Large intestine (tissue), 12 donors: ENCODE measurements at places on chromosomes 6 and 20.

GRCh38 chr6:42141603-42142117, 760 bp downstream of the C6orf132 start:
- DNase-seq, result peak; percentile 79
- H3K36me3 ChIP-seq, result peaks cover 4% of the 10 kb centered on the region
- peak overlapping the region; percentile 99 for H3K27ac ChIP-seq
- H3K27me3 ChIP-seq, result peaks cover 2% of the 10 kb centered on the region
- H3K4me1 ChIP-seq, result peaks cover 41% of the 10 kb centered on the region

- H3K4me1 ChIP-seq, result no peaks in the 10 kb centered on the region
- no peaks in the 10 kb centered on the region for H3K27me3 ChIP-seq
- no peak overlapping the region for H3K27ac ChIP-seq
These were observed 7.6 kb upstream of the SRSF3 start for GRCh38 chr6:36586606-36587005.

DNA sequence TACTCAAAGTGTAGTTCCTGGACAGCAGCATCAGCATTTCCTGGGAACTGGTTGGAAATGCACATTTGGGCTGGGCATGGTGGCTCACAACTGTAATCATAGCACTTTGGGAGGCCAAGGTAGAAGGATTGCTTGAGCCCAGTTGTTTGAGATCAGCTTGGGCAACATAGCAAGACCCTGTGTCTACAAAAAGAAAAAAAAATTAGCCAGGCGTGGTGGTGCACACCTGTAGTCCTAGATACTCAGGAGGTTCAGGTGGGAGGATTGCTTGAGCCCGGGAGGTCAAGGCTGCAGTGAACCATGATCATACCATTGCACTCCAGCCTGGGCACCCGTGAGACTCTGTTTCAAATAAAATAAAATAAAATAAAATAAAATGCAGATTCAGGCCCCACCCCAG, 156.2 kb downstream of the CDC5L start:
- no peaks in the 10 kb centered on the region for H3K36me3 ChIP-seq
- peaks cover 16% of the 10 kb centered on the region for H3K27me3 ChIP-seq

GRCh38 chr20:2840967-2841531, 504 bp downstream of the VPS16 start:
- H3K27ac ChIP-seq, result peak overlapping the region; percentile 1
- peaks cover 11% of the 10 kb centered on the region for H3K4me1 ChIP-seq
- H3K4me3 ChIP-seq, result peak overlapping the region; percentile 90
- H3K27me3 ChIP-seq, result no peaks in the 10 kb centered on the region
- peaks cover 10% of the 10 kb centered on the region for H3K36me3 ChIP-seq
- DNase-seq, result peak; percentile 44

DNA sequence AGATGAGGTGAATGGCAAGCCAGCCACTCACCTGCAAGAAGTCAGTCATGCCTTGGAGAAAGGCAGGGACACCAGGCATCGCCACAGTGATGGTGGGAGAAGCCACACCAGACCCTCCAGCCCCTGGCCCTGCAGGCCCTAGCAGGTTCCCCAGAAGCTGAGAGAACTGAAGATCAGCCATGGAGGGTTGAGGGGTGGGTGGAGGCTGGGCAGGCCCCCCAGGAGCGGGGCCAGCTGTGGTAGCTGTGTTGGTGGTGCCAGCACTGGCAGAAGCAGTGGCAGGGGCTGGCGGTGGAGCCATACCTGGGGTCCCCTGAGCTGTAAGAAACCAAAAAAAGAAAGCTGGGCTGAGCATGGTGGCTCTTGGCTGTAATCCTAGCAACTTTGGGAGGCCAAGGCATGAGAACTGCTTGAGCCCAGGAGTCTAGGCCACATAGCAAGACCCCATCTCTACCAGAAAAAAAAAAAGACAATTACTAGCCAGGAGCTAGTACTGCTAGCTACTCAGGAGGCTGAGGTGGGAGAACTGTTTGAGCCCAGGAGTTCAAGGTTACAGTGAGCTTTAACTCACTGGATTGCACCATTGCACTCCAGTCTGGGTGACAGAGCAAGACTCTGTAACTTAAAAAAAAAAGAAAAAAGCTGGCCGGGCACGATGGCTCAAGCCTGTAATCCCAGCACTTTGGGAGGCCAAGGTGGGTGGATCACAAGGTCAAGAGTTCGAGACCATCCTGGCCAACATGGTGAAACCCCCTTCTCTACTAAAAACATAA, 9.5 kb downstream of the BAG6 start:
- no peaks in the 10 kb centered on the region for H3K4me1 ChIP-seq
- no peaks in the 10 kb centered on the region for H3K27me3 ChIP-seq
- no peak overlapping the region for H3K4me3 ChIP-seq
- DNase-seq, result no peak
- no peak overlapping the region for H3K27ac ChIP-seq

DNA sequence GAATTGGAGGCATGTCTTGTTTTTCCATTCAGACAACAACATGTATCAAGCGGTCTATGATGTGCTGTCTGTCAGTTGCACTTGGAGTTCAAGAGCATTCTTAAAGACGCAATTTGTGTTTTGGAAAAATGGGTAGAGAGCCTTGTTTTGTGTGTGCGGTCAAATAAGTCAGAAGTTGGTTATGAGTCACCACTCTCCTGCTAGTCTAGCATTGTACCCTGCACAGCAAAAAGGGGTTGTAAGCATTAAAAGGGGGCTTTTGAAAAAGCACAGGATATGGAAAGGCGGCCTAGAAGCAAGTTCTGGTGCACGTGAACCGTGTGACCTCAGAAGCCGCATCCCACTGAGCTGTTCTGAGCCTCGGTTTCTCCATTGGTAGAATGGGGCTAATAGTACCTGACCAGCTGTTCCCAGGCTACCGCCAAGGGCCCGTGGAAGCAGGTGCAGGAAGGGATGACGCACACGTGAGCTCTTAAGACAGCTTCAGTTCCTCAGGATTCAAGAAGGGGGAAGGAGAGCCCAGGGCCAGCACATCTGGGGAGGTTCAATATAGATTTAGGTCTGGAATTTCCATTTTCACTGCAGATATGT, 61.6 kb upstream of the SNX9 start:
- no peak overlapping the region for H3K4me3 ChIP-seq
- DNase-seq, result no peak
- no peaks in the 10 kb centered on the region for H3K27me3 ChIP-seq
- no peaks in the 10 kb centered on the region for H3K36me3 ChIP-seq

DNA sequence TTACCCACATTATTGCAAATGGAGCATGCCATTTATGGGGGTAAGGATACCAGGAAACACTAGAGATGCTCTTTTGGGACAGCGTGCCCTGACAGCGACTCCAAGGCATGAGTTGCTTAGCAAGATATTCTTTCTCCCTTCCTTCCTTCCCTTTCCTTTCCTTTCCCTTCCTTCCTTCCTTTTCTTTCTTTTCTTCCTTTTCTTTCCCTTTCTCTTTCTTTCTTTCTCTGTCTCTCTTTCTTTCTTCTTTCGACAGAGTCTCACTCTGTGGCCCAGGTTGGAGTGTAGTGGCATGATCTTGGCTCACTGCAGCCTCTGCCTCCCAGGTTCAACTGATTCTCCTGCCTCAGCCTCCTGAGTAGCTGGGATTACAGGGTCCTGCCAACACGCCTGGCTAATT, 3.3 kb downstream of the MUCL3 start:
- no peak overlapping the region for H3K4me3 ChIP-seq
- H3K36me3 ChIP-seq, result no peaks in the 10 kb centered on the region
- no peak overlapping the region for H3K27ac ChIP-seq

DNA sequence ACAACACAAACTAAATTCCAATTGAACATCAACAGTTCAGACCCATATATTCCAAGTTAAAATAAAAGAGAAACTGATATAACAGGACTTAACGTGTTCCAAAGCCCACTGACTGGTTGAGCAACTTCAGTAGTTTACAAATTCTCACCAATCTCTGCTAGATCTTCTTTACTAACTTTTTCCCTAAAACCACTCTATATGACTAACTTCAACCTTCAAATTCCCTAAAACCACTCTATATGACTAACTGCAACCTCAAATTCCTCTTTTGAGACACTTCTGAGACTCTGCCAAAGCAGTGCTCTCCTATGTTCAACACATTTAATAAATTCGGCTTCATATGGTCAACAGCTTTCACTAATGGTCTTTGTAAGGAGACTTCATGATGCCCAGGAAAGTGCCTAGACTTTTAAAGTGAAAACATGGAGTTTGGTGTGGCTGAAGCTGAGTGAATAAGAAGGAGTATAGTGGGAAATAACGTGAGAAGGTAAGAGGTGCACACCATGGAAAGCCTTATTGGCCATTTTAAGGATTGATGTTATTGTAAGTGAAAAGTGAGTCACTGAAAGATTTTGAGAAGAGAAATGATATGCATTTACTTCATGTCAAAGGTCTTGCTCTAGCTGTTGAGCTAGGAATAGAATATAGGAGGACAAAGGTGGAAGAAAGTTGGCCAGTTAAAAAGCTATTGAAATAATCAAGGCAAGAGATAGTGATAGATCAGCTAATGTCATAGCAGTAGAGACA, 134.0 kb upstream of the HCRTR2 start:
- no peaks in the 10 kb centered on the region for H3K36me3 ChIP-seq
- H3K4me3 ChIP-seq, result no peak overlapping the region
- no peaks in the 10 kb centered on the region for H3K27me3 ChIP-seq
- no peaks in the 10 kb centered on the region for H3K4me1 ChIP-seq
- DNase-seq, result no peak
- H3K27ac ChIP-seq, result no peak overlapping the region

DNA sequence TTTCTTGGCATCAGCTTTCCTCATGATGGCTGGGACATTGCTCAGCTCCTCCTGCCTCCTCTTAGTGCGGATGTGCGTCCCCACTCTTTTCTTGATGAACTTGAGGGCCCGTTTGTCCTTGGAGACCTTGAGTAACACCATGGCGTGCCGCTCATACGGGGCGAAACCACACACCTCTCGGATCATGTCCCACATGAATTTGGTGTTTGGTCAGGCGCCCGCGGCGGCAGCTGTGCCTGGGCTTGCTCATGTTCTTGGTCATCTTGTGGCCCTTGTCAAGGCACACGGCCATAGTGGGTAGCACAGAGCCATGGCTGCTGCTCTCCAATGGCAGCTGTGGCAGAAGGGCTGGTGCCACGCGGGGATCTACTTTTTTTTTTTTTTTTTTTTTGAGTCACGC, 2.6 kb downstream of the ERGIC3 start:
- no peak overlapping the region for H3K4me3 ChIP-seq
- H3K27ac ChIP-seq, result no peak overlapping the region
- peaks cover 36% of the 10 kb centered on the region for H3K36me3 ChIP-seq

DNA sequence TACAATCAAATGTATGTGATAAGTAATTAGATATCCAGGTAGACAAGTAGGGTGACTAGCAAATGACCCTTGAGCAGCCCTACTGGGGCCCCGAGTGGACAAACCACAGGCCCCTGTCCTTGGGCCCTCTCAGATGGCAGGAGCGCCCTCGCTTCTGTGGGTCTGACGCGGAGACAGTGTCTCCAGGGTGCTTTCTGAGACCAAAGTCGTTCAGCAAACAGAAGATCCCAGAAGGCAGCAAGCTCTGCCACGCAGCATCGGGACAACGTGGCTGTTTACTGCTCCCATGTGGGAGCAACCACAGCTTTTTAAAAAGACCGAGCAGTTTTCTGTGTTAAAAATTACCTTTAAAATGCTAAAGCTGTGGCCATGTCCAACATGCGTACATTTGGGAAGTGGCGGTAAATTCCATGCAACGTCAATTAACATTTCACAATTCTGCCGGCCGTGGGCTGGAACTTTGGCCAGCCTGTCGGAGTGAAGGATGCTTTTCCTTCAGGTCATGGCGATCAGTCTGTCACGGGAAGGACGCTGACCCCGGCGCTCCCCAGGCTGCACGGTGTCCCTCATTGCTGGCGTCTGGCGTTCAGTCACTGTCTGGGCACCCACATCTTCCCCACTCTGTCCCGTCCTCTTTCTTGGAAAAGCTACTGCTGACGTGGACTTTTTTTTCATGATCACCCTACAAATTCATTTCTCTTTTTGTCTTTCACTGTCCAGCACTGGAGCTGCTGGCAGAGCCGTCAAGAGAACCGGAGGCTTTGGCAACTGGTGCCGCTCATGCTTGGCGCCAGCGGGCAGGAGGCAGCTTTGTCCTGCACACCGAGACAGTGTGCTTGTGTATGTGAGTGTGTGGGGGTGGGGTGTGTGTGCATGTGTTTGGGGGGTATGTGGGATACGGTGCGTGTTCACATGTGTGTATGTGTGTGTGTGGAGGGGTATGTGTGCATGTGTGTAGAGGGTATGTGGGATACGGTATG, 293.1 kb downstream of the CDH4 start:
- H3K4me1 ChIP-seq, result no peaks in the 10 kb centered on the region
- H3K4me3 ChIP-seq, result no peak overlapping the region
- H3K27ac ChIP-seq, result no peak overlapping the region
- no peaks in the 10 kb centered on the region for H3K36me3 ChIP-seq

GRCh38 chr6:14444295-14444972, 326.9 kb downstream of the CD83 start:
- H3K4me1 ChIP-seq, result peaks cover 12% of the 10 kb centered on the region
- H3K36me3 ChIP-seq, result no peaks in the 10 kb centered on the region
- no peaks in the 10 kb centered on the region for H3K27me3 ChIP-seq
- H3K27ac ChIP-seq, result no peak overlapping the region

GRCh38 chr20:42588847-42589246, 600.9 kb downstream of the PTPRT start:
- H3K27ac ChIP-seq, result no peak overlapping the region
- no peaks in the 10 kb centered on the region for H3K27me3 ChIP-seq
- H3K4me3 ChIP-seq, result no peak overlapping the region
- no peaks in the 10 kb centered on the region for H3K4me1 ChIP-seq
- no peak for DNase-seq

DNA sequence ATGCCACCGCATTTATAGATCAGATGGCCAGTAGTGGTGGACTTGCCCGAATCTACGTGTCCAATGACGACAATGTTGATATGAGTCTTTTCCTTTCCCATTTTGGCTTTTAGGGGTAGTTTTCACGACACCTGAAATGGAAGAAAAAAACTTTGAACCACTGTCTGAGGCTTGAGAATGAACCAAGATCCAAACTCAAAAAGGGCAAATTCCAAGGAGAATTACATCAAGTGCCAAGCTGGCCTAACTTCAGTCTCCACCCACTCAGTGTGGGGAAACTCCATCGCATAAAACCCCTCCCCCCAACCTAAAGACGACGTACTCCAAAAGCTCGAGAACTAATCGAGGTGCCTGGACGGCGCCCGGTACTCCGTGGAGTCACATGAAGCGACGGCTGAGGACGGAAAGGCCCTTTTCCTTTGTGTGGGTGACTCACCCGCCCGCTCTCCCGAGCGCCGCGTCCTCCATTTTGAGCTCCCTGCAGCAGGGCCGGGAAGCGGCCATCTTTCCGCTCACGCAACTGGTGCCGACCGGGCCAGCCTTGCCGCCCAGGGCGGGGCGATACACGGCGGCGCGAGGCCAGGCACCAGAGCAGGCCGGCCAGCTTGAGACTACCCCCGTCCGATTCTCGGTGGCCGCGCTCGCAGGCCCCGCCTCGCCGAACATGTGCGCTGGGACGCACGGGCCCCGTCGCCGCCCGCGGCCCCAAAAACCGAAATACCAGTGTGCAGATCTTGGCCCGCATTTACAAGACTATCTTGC, 725 bp downstream of the EEF1A1 start:
- peaks cover 38% of the 10 kb centered on the region for H3K36me3 ChIP-seq
- peaks cover 20% of the 10 kb centered on the region for H3K4me1 ChIP-seq
- H3K27ac ChIP-seq, result peak overlapping the region; percentile 96
- DNase-seq, result peak; percentile 87

- H3K36me3 ChIP-seq, result no peaks in the 10 kb centered on the region
- no peak overlapping the region for H3K27ac ChIP-seq
- H3K27me3 ChIP-seq, result no peaks in the 10 kb centered on the region
- no peak overlapping the region for H3K4me3 ChIP-seq
- DNase-seq, result no peak
These were observed 8.6 kb downstream of the ZNF292 start for GRCh38 chr6:87164004-87164403.

GRCh38 chr6:63640062-63640461, 4.5 kb downstream of the PHF3 start:
- peaks cover 13% of the 10 kb centered on the region for H3K4me1 ChIP-seq
- H3K36me3 ChIP-seq, result no peaks in the 10 kb centered on the region
- H3K4me3 ChIP-seq, result no peak overlapping the region

- no peaks in the 10 kb centered on the region for H3K4me1 ChIP-seq
- no peaks in the 10 kb centered on the region for H3K36me3 ChIP-seq
- H3K27ac ChIP-seq, result no peak overlapping the region
These were observed 39.4 kb upstream of the MYB start for GRCh38 chr6:135141728-135142127.
